Bronchial epithelial cell (primary cell): ENCODE measurements at places on chromosomes 16 and 17.

DNA sequence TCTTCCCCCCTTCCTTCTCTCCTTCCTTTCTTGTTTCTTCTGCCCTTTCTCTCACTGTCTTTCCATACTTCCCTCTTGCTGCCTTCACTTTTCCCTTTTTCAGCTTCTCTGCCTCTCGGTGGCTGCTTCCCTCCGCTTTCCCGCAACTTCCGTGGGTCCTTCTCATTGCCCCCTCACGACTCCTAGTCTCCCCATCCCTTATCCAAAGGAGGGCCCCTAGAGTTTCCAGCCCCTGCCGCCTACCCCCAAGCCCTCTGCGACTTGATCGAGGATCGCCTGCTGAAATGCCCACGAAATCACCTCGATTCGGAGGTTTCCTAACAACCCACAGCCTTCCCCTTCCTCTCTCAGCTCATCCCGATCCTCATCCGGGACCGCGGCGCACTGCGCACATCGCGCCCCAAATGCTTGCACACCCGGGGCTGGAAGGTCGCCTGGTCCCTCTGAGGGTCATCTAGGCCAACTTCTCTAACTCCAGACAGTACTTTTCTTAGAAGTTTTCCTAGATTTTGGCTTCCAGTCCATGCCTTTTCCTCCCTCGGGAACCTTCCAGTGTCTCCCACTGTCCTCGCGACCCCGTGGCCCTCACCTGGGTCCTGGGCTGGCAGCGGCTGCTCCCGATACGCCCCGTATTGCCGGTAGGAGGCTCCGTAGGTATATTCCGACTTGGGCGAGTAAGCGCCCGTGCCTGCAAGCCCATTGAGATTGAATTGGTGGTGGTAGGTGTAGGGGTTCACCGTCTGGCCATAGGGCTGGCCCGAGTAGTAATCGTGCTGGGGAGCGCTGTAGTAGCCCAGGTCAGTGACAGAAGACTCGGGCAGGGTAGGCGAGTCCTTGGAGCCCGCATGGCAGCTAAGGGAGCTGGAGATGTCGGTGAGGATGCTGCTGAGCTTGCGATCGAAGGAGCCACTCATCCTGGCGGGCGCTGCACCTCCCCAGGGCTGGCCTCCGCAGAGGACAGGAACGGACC lies 654 bp downstream of the DLX3 start:
- no peak for DNase-seq

GRCh38 chr17:64420143-64420670 lies 28.7 kb upstream of the MILR1 start:
- DNase-seq, result peak; percentile 61

- DNase-seq, result no peak
Measured at GRCh38 chr17:81572563-81573168, 20.5 kb upstream of the FAAP100 start.

DNA sequence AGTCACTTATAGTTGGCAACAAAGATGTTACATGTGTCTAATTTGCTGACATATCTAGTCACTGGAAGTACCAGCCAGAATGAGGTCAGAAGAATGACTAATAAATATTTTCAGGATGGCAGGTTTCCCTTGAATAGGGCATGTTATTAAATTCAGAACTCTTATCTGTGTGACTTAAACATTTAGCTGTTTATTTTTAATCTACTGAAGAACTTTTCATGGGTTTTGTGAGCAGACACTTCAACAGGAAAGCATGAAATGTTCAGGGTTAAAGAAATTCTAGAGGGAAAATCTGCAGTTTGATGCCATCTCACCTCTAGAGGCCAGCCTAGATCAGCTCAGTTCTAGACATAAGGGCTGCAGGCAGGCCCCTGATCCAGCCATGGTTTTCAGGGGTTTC lies 13.2 kb downstream of the JPT2 start:
- DNase-seq, result peak; percentile 88

DNA sequence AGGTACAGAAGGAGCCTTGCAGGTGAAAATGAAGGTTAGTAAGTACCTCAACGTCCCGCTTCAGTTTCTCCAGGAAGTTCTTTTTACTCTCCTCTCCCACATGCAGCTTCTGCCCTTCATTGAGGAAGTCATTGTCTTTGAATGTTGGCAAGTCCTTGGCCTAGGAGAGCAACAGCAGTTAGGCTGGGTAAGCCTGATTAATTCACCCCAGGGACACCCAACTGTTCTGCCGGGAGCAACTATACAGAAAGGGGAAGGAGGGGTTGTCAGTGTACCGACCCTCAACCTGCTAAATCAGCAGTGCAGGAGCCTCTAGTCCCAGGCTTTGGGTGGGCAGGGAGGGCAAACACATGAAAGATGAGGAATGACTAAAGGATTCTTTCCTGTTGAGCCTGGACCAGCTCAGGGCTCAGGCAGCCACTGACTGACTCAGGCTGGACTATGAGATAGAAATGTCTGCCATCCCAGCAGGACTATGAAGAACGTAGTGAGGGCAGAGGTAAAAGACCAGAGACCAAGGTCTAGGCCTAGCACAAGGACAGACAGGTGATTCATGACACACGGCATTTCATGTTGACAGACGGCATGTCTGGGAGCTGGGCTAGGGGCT lies 21.6 kb downstream of the PIP4K2B start:
- no peak for DNase-seq

GRCh38 chr17:80935526-80935925 lies 56.1 kb upstream of the CHMP6 start:
- DNase-seq, result no peak

GRCh38 chr17:62999736-63000135 lies 33.7 kb downstream of the TANC2 start:
- no peak for DNase-seq

GRCh38 chr16:87713451-87714229 lies 52.1 kb downstream of the KLHDC4 start:
- no peak for DNase-seq

DNA sequence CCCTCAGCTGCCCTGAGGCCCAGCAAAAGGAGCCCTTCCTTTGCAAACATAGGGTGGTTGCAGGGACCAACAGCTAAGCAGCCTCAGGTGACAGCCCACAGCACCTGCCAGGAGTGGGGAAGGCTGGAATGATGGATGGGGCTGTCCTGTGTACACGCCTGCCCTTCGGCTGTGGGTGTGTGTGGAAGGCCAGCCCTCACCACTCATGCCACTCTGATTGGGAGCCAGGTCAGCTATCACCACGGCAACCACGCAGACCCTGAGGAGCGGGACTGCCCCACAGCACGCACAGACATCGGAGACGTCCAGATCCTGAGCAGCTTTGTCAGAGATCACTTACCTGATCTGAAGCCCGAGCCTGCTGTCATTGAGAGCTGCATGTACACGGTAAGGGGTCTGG lies 11.9 kb downstream of the PIPOX start:
- no peak for DNase-seq

- peak; percentile 77 for DNase-seq
Measured at GRCh38 chr16:74563828-74564263, 43.1 kb downstream of the GLG1 start.

DNA sequence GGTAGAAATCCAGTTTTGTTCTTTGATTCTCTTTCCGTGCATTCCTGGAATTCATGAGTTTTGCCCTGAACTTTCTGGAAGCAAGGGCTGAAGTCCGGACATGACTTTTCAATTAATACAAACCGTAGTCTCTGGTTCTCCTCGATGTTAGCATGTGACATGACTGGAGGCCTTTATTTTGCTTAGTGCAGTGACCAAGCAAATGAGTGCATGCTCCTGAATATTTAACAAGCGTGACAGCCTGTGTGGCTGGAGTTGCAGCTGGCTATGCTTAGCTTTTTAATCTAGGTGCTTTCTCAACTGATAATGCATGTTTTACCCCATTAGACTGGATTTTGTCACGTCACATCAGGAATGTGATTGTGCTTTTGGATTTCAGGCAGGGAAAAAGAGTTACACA lies 302.1 kb downstream of the MAP2K6 start:
- no peak for DNase-seq

- DNase-seq, result no peak
Measured at GRCh38 chr16:84611041-84611440, 6.8 kb downstream of the COTL1 start.

- no peak for DNase-seq
Measured at GRCh38 chr17:29941334-29941733, at the start of gene EFCAB5. Gene EFCAB5, plus strand, starts transcription at chr17:29941634. Its CDS starts 163 bp downstream, at chr17:29941797.
